Stimulated activated CD4-positive, alpha-beta T cell treated with anti-CD3 and anti-CD28 coated beads, Interleukin-15, amount 100 ng/mL, for 48 hours (primary cell): ENCODE measurements at places on chromosomes 6 and 20.

- DNase-seq: no peak
Measured at GRCh38 chr6:165178056-165178455, 131.3 kb downstream of the C6orf118 start.

DNA sequence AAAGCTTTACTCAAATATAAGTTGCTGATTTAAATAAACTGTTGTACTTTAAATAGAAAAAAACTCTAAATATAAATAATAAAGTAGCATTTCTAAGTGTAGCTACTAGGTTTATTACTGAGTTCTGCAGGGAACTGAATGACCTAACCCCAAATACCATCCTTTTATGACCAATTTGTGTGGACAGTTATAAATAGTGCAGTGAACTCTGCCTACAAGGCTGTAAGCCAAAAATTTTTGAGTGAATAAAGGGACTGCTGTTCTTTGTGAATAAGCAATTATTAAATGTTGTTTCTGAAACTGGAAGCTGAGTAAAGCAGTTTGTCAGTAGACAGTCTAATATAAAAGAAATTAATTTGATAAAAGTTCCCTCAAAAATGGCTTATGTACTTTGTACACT lies 90.8 kb upstream of the ELOVL5 start:
- no peak for DNase-seq

- DNase-seq: no peak
Measured at GRCh38 chr20:11755071-11755841, 162.4 kb upstream of the BTBD3 start.

DNA sequence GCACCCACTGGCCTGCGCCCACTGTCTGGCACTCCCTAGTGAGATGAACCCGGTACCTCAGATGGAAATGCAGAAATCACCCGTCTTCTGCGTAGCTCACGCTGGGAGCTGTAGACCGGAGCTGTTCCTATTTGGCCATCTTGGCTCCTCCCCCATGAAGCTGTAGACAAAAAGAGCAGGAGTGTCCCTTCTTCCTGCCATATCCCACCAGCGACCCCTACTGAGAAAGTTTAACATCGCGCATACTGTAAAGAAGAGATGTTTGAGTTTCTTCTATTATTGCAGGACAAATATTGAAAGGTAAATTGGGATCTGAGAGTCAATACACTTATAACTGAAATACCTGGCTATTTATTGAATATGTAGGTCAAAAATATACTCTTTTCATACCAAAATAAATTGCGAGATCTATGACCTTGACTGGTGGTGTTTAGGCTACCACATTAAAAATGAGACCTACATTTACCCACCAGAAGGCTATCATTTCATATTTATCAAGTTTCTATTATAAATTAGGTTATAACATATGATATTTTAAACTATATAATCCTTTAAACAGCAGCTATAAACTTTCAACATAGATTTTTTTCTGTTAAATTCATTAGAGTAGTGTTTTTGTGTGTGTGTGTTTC lies 586.3 kb downstream of the HTR1B start:
- DNase-seq: no peak

- no peak for DNase-seq
Measured at GRCh38 chr20:47765691-47766594, 19.3 kb downstream of the SULF2 start.

- DNase-seq: no peak
Measured at GRCh38 chr6:148969603-148970061, 222.8 kb downstream of the UST start.

DNA sequence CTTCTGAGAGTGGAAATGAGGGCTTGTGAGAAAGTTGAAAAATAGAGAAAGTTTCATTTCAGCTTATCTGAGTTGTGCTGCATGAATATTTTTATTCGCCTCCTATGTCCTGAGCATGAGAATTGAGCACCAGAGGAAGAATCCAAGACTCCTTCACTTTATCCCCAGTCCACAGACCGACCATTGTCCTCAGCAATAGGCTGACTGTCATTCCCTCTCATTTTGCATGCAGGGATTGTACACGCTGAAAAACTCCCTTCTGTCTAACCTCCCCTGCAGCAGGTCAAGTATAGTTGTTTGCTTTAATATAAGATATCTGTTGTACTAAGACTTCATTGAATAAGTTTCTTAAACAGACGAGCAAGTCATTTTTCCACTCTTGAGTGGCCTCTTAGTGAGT lies 437.6 kb downstream of the PRKN start:
- no peak for DNase-seq

GRCh38 chr6:118240878-118241528 lies 307.1 kb upstream of the PLN start:
- DNase-seq: no peak

GRCh38 chr6:130364224-130364780 lies 1.5 kb upstream of the TMEM200A start:
- no peak for DNase-seq

GRCh38 chr6:103870970-103871369 lies 988.7 kb downstream of the HACE1 start:
- no peak for DNase-seq
